ENCODE measurements at places on chromosomes 6 and 20.

GRCh38 chr6:150313781-150314180 is 55.0 kb upstream of the IYD start:
- no peak for DNase-seq

DNA sequence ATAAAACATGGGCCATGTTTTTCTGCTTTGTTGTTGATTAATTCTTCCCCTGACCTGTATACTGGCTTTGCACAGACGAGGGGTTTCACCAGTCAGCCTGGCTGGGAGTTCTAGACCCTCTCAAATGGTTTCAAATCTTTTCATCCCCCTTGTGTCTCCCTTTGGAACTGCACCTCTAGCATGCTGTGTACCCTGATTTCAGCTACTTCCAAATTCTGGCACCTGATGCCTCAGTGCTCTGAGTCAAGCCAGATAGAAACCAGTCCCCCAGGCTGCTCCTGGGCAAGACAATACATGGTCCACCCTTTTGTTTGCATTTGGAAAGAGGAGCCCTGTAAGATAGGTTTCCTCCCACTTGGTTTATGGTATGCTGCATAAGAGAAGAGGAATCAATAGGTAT is 290.2 kb downstream of the BTBD3 start:
- DNase-seq: no peak

- DNase-seq: peak; percentile 87
Observed at GRCh38 chr6:150866147-150866990, 867 bp downstream of the MTHFD1L start.

- no peak for DNase-seq
Observed at GRCh38 chr6:33695451-33695887, 16.0 kb downstream of the UQCC2 start.

DNA sequence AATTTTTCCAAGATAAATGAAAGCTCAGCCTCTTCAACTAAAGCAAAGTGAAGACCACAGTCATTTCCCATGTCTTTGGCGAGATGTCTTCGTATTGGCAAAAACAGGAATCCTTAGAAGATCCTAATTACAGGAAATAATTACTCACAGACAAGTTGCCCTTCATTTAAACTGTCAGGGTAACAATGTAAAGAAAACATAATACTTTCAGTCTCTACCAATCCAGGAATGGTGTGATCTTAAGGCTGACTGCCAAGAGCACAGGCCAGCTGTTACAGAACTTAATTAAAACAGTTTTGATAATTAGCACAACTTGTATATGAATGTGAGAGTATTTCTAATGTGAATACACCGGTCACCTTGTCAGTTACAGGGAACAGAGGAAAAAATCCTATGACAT is 292.2 kb downstream of the PACRG start:
- DNase-seq: no peak

DNA sequence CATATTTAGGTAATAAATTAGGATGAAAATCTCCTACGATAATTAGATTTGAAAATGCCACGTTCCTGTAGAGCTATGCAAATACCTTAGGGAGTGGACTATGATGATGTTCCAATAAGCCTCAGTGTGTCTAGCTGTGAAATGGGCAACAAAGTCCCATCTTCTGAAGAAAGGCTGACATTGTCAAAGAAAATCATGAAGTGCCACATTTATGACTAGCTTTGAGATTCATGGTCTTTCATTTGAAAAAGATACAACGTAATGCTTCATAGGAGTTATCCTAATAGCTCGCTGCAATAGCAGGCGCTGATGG is 23.8 kb upstream of the BCAS1 start:
- DNase-seq: no peak

DNA sequence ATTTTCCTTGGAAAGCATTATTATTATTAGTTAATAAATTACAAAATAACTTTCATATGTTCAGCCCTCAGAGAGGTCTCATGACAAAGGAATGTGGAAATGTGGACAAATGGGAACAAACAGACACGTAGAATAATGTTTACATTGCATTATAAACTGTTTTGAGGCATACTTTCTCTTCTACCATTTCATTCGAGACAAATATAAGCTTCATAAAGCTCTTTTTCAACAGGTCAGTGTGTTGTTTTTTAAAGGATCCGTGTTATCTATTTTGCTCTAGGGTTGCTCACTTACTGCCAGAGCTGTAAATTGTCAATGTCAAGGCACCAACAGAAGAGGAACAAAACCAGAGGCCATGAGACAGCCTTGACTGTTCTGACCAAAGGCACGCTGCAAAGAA is 256.8 kb downstream of the PHACTR1 start:
- DNase-seq: no peak

- no peak for DNase-seq
Observed at GRCh38 chr6:33018904-33019303, 9.5 kb upstream of the HLA-DOA start.

- no peak for DNase-seq
Observed at GRCh38 chr6:135801755-135802465, 49.6 kb upstream of the PDE7B start.

DNA sequence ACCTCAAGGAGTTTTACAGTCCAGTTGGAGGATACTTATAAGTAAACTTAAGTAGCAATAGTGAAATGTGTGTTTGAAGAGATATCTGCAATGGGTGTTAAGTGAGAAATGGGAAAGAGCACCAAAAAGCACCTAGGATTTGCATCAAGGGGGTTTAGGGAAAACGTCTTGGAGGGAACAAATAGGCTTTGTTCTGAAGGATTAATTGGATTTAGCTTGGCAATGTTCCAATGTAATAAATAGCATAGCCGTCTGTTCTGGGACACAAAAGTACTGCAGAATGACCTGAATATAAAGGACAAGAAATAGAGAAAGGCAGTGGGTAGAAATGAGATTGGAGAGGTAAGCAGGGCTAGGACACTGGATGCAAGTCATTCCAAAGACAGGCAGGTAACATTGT is 2.8 kb upstream of the MYO6 start:
- no peak for DNase-seq

- no peak for DNase-seq
Observed at GRCh38 chr6:148466158-148466557, 123.5 kb downstream of the SASH1 start.

All from mesothelial cell of epicardium (in vitro differentiated cells).